Stimulated activated CD8-positive, alpha-beta memory T cell treated with anti-CD3 and anti-CD28 coated beads, Interleukin-15, amount 100 ng/mL, for 1 hour (primary cell): ENCODE measurements at places on chromosomes 12 and 14.

- no peak for DNase-seq
These were observed 395.8 kb upstream of the TBX3 start for GRCh38 chr12:115079760-115080159.

GRCh38 chr12:94730847-94731246 is 80.5 kb upstream of the TMCC3 start:
- DNase-seq: no peak

DNA sequence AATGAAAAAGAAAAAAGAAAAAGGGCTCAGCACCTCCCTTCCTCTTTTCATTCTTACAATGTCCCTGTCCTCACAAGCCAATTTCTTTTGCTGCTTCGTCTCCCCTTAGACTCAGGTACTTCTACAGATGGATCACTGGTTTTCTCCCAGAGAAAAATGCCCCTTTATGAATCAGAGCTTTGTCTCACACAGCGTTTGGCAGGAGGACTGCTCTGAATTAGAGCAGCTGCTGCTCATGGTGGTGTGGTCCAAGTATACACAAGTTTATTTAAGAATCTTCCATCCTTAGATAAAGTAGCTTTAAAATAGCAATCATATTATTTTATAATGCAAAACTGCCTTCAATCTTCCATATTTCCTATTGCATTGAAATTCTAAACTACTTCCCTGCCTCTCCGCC is 80.3 kb downstream of the SLC8A3 start:
- DNase-seq: no peak

GRCh38 chr12:65184176-65184857 is 14.9 kb downstream of the LEMD3 start:
- no peak for DNase-seq

GRCh38 chr14:44961151-44961553 is 595 bp downstream of the KLHL28 start:
- DNase-seq: peak; percentile 39

DNA sequence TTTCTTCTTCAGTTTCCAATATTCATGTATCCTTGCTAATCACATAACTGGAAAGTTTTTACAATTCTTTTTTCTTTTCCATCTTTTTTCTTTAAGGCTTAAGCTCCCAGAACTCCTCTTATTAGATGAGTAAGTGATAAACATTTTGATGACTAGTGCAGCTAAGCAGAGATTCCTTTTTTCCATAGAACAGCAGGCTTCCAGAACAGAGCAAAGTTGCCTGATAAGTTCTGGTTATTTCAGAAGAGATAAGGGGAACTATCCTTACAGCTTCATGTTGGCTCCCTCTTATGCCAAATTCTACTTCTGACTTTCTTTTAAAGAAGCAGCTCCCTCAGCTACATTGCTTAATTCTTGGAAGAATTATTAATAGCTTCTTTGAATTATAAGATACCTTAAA is 194.7 kb upstream of the FAR2 start:
- no peak for DNase-seq

- DNase-seq: no peak
These were observed 5.5 kb upstream of the C12orf43 start for GRCh38 chr12:121021754-121022153.

DNA sequence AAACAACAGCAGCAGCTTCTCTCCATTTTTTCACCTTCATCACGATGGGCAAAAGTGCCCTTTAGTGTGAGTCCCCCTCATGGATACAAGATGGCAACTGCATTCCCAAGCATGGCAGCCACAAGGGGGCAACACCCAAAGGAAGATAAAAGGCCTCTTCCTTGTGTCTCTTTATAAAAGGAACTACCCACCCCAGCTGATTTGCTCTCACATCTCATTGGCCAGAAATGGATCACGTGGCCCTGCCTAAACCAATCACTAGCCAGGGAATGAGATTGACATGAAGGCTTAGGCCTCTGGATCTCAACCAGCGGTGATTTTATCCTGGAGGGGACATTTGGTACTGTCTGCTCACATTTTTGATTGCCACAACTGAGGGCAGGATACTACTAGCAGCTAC is 21.9 kb upstream of the IFT81 start:
- no peak for DNase-seq

- no peak for DNase-seq
These were observed 154.8 kb upstream of the NEDD1 start for GRCh38 chr12:96752211-96752610.

- DNase-seq: no peak
These were observed 30.0 kb downstream of the GALNT4 start for GRCh38 chr12:89494411-89495231.

DNA sequence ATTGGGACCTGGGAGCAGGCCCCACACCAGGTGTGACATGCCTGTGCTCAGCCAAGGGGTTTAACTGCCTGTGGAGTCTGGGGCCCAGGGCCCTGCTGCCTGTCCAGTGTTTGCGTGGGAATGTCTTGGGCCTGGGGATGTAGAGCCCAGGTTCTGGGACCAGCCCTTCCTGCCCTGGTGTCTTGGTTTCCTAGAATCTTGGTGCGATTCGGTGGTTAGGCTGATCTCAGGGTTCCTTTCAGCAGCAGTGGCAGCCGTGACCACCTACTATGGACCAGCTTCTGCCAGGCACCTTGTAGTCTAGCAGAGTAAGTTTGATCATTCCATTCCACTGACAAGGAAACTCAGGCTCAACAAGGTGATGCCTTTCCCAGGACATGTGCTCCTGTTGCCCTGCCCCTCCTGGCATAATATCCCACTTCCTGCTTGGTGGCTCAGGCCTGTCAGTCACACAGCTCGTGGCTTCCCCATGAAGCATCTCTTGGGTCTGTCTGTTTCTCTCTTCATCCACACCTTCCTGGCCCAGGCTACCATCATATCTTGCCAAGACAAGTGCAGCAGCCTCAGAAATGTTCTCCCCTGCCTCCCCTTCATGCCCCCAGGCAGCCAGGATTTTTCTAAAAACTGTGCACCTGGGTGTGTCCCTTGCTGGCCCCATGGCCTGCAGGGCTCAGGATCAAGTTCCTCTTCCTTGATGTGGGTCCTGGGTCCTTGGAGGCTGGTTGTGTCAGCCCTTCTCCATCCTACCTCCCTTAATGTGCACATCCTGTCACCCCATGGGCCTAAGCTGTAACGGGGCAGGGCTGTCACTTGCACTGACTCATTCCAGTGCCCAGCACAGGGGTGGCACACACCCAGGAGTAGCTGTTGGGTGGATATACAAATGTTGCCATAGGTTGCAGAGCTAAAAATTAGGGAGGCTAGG is 101.6 kb downstream of the SLC25A47 start:
- no peak for DNase-seq

DNA sequence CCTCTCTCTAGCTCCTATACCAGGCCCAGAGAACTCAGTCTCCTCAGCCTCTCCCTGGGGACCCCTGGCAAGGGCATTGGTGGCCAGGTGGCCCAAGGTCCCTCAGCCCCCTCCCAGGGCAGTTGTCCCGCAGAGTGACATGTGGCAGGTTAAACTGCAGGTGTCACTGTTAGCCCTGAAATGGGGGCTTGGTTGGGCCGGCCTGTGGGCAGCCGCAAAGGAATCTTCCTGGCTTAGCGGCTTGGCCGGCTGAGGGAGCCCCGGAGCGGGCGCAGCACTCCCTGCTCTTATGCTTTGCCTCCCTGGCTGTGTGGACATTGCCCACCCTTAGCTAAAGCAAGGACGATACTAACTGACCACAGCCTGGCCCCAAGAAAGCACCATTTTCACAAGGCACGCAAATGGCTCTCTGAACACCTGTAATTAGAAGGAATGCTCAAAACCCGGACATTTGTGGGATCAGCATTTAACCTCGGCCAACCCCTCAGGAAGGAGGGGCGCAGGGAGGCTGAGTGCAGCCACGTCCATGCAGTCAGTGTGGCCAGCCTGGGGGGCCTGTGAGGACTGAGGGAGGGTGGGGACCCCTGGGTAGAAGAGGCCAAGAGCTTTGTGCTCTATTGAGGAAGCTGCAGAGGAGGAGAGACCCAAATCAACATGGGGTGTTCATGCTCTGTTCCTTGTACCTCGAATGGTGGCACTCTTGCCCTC is 82.2 kb downstream of the PAPOLA start:
- no peak for DNase-seq

GRCh38 chr12:51270067-51270950 is at the start of gene SMAGP:
TSS of gene SMAGP (minus strand) at chr12:51270415. CDS start at chr12:51269278, 1,137 bp downstream.
- peak; percentile 11 for DNase-seq

DNA sequence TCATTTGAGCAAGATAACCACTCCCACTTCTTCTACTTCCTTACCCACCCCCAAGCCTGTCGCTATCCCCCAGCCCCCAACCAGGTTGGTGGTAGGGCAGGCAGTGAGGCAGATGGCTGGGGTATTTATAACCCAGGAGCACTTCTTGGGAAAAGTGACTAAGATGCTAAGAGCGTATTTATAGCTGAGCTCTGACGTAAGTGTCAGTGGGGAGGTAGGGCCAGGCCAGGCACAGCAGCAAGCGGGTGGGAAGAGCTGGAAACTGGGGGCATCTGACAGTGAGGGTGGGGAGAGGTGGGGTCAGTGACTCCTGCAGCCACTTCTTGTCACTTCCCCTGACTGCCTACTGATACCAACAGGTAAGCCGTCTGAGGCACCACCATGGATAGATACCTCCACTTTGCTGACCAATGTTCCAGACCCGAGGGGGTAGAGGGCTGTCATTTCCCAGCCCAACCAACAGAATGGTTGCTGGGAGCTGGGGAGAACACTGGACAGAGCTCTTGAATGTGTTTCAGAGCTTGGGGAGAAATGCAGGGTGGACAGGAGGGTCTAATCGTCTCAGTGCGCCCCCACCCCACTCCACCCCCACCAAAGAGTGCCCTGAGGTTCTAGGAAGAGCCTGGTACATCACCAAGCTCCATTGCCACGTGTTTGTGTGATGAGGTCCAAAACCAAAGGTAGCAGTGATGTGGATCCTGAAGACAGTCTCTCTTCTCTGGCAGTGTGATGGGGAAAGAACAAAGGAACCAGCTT is 2.7 kb upstream of the INHBE start:
- no peak for DNase-seq

GRCh38 chr12:124914392-124915238 is at the start of gene UBC:
TSS of gene UBC (minus strand) at chr12:124914650. CDS start at chr12:124913771, 879 bp downstream.
- DNase-seq: peak; percentile 84

- no peak for DNase-seq
These were observed 4.9 kb upstream of the GPR132 start for GRCh38 chr14:105069871-105070759.
